Kidney capillary endothelial cell (primary cell): ENCODE measurements at places on chromosomes 3 and 15.

- no peak for DNase-seq
Measured at GRCh38 chr3:3065876-3066275, 44.3 kb downstream of the IL5RA start.

- no peak for DNase-seq
Measured at GRCh38 chr3:64765947-64766346, 78.1 kb upstream of the ADAMTS9 start.

DNA sequence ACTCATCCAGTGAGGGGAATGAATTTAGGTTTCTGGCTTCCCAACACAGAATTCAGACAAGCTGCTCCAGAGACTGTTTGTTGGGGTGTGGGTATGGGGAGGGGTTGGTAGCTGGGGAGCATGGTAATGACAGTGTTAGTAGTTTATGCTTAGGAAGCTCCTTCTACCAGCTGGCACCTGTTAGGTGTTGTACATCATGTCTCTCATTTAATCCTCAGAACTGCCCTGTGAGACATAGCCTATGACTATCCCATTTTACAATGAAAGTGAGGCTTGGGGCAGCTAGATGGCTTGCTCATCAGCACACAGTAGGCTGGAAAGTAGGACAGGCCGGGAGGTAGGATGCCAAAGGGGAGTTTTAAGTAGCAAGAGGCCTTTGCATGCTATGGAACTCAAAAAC, 2.5 kb downstream of the EIF4E3 start:
- DNase-seq, result no peak

DNA sequence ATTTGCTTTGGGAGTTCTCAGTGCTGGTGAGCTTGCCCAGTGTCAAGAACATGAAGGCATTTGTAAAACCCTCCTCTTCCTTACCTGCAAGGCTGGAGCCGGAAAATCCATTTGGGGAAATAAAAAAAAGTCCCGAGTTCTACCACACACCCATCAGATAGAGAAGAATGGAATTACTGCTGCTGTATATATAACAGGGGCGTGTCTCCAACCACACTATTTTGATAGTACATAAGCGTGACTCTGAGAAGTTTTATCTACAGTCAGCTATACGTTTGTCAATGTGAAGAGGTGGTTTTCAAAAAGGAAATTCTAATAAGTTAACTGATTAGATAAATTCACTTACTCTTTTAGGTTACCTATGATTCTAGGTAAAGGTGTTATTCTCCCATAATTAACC, 1.3 kb upstream of the CPA3 start:
- DNase-seq, result no peak

DNA sequence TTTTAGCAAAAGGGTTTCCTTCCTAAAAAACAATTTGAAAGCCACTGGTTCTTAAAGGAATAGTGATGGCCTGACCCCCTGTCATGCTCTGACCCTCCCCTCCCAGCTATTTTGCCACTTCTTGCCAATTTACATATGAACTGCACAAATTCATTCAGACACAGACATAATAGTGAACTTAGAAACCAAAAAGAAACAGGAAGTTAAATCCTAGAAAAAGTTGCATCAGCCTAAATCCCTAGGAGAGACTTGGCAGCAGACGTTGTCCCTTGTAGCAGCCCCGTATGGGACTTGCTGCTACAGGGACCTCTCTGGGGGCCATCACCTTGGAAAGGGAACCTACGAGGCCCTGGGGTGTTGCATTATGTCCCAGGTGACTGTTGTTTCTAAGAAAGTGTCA, 14.3 kb upstream of the PDE8A start:
- no peak for DNase-seq

DNA sequence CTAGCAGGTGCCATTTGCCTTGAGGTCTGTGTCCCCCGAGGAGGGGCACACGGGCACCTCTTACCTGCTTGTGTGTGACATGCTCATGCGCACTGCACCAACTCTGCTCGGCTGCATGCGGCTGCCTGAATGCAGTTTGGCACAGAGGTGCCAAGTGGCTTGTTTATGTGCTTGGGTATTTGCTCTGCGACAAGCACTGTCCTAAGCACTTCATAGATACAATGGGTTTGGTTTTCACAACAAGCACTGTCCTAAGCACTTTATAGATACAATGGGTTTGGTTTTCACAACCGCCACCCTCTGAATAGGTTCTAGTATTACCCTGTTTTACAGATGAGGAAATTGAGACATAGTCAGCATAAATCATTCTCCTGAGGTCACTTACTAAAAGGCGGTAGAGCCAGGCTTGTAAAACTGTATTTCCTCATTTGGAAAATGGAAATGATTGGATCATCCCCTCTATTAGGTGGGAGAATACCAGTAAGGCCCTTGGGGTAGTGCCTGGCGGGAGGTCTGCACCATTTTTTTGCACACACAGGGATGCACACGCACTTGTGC, 487 bp downstream of the ITIH4 start:
- DNase-seq, result no peak

- no peak for DNase-seq
Measured at GRCh38 chr3:15556512-15556911, 35.0 kb upstream of the COLQ start.

- DNase-seq, result no peak
Measured at GRCh38 chr3:46312991-46313390, 40.9 kb upstream of the CCR2 start.
